Forelimb muscle (tissue), 1 donor: ENCODE measurements at places on chromosomes 5 and 9.

GRCh38 chr5:147835386-147835798 lies 3.9 kb upstream of the SPINK1 start:
- DNase-seq: no peak

DNA sequence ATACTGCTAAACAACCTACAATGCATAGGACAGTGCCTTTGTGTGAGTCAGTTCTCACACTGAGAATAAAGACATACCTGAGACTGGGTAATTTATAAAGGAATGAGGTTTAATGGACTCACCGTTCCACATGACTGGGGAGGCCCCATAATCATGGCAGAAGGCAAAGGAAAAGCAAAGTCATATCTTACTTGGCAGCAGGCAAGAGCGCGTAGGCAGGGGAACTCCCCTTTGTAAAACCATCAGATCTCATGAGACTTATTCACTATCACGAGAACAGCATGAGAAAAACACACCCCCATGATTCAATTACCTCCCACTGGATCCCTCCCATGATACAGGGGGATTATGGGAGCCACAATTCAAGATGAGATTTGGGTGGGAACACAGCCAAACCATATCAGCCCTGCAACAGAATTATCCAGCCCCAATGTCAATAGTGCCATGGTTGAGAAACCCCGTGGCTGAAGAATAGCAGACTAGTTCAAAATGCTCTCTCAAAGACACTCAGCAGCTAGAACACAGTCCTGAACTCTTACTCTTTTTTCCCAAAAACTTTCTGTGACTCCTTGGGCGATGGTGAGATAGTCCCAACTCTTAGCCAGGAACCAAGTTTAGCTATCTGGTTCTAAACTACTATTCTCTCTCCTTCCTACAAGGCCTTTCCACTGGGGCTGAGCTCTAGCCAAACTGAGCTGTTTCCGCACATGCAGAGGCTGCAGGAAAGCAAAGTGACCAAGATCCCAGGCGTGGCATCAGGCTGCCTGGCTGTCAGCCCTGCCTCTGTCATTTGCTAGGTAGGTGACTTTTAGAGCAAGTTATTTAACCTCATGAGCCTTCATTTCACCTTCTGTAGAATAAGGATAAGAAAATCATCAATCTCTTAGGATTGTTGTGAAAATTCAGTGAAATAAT lies 21.7 kb downstream of the FAT2 start:
- DNase-seq: no peak

- no peak for DNase-seq
These were observed 533.4 kb upstream of the GRIA1 start for GRCh38 chr5:152956943-152957613.

GRCh38 chr9:83959061-83959460 lies 21.0 kb downstream of the HNRNPK start:
- no peak for DNase-seq

DNA sequence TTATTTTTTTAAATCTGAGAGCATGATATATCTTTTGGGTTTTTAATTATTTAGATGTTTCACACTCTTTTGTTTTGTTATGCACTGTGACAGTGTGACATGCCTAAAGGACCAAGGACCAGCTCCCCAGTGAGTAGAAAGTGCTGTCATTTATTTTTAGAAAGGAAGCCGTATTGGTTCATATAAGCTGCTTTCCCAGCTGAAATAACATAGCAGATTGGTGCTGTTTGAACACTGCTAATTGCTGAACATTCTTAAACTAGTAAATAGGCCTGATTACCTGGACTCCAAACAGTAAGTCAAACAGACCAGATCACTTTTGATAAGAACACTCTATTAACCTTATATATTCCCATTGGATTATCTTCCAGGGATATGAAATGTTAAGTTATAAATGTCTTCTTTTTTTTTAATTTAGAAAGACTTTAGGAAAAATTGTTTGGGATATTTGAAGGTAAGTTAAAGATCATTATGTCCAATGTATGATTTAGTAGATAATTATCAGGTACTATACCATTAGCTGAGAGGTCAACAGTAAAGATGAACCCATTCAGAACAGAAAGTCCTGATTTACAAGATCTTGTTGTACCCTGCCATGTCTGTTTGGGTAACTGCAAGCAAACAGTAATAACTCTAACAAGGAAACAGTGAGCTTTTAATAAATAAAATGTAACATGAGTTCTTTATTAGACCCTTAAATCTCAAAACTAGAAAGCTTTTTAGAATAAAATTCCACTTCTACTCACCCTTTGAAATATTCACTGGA lies 27.8 kb upstream of the ELL2 start:
- no peak for DNase-seq

DNA sequence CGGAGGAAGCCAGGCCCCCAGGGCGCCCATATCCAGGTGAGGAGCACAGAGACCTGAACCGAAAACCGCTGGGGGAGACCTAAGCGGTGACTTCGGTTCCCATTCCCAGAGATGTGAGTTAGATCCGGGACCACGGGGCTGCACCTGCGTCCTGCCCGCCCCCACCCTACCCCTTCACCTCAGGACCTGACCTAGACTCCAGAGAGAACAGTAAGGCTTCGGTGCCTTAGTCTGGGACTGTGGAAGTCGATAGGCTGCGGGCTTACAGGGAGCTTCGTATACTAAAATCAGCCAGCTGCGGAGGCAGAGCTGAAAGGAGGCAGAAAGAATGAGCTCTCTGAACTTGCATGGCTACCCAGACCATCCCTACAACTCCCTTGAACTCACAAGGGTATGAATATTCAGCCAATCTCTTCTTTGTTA lies 518 bp upstream of the FAM13B start:
- DNase-seq: no peak

DNA sequence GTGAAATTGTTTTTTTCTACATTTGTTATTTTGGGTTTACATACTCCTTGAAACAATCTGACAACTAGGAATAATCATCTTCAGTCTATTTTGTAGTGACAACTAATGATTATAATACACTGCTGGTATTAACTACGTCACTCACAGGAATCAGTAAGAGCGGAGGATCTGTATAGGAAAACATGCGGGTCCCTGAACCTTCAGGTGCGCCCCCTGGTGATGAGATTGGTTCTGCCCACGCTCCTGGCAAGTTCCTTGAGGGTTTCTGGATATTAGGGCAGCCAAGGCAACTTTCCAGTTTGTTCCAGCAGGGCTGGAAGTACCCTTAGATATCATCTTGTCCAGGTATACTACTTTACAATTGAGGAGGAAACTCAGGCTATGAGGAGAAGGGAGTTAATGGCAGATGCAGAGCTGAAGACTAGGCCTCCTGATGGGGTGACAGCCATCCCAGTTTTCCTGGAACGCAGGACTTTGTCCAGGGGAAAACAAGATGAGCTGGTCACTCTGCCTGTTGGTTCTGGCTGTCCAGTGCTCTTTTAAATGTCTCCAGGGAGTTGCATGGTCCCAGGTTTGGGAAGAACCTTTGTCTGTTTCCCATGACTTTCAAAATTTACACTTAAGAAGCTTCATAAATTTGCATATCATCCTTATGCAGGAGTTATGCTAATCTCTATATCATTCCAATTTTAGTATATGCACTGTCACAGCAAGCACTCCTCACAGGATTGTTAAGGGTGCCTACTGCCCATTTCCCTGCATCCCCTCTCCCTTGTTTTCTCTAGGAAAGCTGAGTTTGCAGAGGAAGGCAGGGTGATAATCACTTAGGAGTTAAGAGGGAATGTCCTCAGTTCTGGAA lies 14.9 kb upstream of the WNT8A start:
- no peak for DNase-seq

GRCh38 chr9:75134495-75134894 lies 46.2 kb downstream of the OSTF1 start:
- no peak for DNase-seq

DNA sequence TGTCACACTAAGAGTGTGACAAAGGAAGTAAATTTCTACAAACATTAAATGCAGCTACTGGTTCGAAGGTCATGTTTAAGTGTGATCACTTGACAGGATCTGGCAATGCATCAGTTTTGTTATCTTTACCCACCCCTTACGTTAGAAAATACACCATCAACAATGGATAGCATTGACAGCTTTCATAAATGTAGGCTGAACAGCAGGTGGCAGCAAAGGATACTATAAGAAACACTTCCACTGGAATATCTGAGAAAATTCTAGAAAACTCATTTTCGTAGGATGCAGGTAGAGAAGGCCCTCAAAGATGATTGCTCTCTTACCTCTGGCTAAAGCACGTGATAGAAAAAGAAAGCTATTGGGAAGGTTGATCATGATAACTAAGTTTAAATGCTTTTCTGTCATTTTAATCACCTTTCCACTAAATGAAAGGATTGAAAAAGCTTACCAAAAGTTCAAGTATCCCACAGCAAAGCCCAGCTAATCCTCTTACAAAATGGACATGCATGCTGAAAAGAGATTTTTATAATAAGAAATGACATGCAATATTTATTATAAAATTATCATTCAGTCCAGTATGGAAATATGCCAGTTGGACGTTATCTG lies 292.5 kb downstream of the PARP8 start:
- no peak for DNase-seq

- no peak for DNase-seq
These were observed 8.1 kb upstream of the TENT4A start for GRCh38 chr5:6705088-6705487.

- no peak for DNase-seq
These were observed 174.6 kb downstream of the ADAMTS6 start for GRCh38 chr5:65307088-65307487.

DNA sequence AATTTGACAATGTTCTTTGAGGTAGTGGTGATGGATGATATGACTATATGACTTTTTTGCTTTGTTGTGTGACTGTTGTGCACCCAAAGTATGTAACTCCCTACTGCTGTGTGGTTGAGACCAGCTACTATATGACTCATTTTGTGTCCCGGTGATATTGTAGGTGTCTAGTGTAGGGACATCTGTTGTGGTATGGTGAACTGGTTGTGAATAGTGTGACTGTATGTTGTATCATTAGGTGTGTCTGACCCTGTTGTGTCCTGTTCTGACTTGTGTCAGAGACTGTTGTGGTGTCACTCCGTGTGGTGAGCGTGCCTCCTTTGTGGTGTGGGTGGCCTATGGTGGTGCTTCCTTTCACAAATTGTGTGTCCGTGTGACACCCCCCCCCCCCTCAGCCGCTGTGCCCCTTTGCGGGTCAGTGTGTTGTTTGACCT lies 11.2 kb upstream of the CXXC5 start:
- DNase-seq: no peak

DNA sequence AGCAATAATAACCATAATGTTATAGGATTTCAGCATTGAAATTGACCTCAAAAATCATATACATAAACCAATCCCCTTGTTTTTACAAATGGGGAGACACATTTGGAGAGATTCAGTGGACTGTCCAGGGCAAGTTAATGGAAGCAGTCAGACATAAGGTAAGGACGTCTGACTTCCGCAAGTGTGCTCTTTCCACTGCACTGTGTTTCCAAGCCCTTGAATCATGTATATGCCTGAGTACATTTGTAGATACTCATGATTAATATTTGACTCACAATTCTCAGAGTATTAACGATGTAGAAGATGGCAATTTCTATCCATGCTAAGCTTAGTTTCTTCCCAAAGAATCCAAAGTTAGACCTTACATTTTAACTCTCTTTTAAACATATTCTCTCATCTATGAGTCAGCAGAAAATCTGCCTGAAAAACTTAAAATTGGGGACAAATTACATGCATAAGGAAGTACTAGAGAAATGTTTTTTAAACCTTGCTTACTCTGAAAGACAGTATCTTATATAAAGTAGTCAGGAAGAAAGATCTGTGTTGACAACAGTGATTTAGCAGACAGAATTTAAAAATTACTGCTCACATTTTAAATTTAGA lies 165.3 kb downstream of the NFIB start:
- DNase-seq: no peak

DNA sequence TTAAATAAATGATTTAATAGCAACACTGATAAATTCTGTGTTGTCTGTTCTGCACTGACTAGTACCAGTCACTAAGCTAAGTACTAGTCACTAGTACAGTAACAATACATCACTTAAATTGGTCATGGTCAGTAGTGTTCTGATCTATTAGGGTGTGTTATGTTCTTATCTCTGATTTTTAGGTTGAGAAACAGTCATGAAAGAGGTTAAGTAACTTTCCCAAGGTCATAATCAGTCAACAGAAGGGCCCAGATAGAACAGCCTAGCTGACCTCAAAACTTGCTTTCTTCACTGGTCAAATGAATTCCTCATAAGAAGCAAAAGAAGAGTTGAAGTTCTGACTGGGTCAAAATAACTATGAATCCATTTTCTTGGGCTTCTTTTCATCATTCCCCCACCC lies 1492.7 kb downstream of the MAT2B start:
- no peak for DNase-seq

DNA sequence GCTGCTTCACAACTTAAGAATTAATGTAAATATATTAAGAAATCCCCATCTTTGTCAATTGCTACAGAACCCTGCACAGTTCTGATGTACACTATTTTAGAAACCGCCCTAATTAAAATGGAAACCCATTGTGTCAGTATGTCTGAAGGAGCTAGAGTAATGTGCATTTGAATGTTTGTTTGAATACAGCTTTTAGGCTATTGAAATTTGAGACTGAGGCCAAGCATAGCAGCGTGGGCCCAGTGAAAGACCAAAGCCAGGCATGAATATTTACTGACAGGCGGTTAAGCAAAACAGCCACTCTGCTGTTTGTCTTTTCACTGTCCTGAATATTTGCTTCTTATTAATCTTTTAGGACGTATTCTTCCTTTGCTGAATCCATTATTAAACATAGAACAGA lies 252.3 kb downstream of the IZUMO3 start:
- DNase-seq: no peak

GRCh38 chr5:9686216-9686615 lies 56.1 kb upstream of the TAS2R1 start:
- DNase-seq: no peak

- no peak for DNase-seq
These were observed 10.4 kb upstream of the FAM120AOS start for GRCh38 chr9:93463638-93464248.

GRCh38 chr9:105280691-105281090 lies 36.2 kb downstream of the SLC44A1 start:
- DNase-seq: no peak

- DNase-seq: no peak
These were observed 53.2 kb downstream of the FAM114A2 start for GRCh38 chr5:153985498-153985897.

GRCh38 chr5:158958021-158958994 lies 141.4 kb downstream of the EBF1 start:
- DNase-seq: no peak

- DNase-seq: no peak
These were observed 380.1 kb upstream of the NUDT12 start for GRCh38 chr5:103942587-103943186.
